Tibial nerve (tissue), 4 donors: ENCODE measurements at places on chromosomes 11 and 22. TPM values are rescaled to one million over a fixed set of nuclear protein-coding genes. Genes with fewer than 3 reads are reported as not detected.
A peak's percentile ranks its signal among the peaks of the same experiment; 100 is the strongest.

DNA sequence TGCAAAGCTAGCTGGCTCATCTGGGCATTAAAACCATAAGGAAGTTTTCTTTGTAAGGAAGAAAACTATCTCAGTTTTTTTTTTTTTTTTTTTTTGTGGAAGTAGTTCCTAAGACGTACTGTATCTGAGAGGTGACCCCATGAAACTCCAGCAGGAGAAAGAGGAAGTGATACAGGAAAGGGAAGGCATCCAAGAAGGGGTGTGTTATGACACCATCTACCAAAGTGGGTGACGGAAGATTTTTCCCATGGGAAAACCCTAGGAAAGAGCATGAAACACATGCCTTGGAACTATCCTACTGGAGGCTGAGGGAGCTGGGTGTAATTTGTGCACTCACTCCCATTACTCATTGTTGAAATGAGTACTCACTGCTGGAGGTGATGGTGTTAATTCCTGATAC is 63.8 kb upstream of the ARHGAP20 start:
- no peaks in the 10 kb centered on the region for H3K4me1 ChIP-seq
- DNase-seq, result no peak
- H3K27ac ChIP-seq, result no peak overlapping the region
- H3K4me3 ChIP-seq, result no peak overlapping the region
- no peaks in the 10 kb centered on the region for H3K36me3 ChIP-seq
- H3K27me3 ChIP-seq, result no peaks in the 10 kb centered on the region

GRCh38 chr11:47413908-47414684 is 5.7 kb downstream of the SLC39A13 start:
- H3K36me3 ChIP-seq, result peaks cover 5% of the 10 kb centered on the region
- DNase-seq, result no peak
- no peaks in the 10 kb centered on the region for H3K27me3 ChIP-seq
- no peak overlapping the region for H3K4me3 ChIP-seq

DNA sequence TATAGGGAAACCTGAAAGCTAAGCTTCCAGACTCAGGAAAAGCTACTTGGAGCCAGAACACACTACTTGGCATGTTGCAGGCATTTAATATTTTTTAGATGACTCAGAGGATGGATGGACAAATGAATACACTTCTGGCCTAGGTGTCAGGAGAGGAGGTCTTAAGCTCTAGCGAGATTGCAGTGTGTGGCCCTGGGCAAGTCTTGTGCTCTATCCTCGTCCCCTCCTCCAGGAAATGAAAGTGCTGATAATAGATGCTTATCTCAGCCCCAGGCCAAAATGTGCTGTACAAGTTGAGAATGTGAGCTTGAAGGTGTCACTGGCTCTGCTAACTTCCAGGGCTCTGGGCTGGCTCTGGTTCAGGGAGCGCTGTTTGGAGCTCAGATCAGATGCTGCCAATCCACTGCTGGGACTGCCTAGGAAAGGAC is 136.3 kb downstream of the PKNOX2 start:
- H3K4me3 ChIP-seq, result no peak overlapping the region
- no peak overlapping the region for H3K27ac ChIP-seq
- DNase-seq, result no peak
- no peaks in the 10 kb centered on the region for H3K27me3 ChIP-seq
- H3K36me3 ChIP-seq, result no peaks in the 10 kb centered on the region

DNA sequence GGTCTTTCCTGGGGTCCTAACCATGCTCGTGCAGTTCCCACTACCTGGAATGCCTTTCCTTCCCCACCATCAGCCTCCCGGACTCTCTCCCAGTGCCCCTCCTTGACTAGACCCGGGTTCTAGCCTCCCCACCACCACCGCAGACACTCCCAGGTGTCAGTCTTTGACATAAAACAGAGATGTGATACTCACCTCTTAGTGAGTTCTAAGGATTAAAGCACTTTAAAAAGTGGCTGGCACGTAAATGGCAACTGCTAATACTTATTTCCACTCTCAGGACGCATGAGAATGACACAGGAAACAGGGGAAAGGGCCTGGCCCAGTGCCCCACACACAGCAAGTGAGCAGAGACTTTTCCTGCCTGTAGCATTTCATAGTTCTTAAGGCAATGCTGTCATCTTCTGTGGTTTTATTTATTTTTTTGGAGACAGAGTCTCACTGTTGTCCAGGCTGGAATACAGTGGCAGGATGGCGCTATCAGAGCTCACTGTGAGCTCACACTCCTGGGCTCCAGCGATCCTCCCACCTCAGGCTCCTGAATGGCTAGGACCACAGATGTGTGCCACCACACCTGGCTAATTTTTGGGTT is 1.9 kb upstream of the SLC25A45 start:
- no peaks in the 10 kb centered on the region for H3K36me3 ChIP-seq
- H3K4me3 ChIP-seq, result no peak overlapping the region
- no peak for DNase-seq
- H3K27ac ChIP-seq, result peak overlapping the region; percentile 99
- H3K27me3 ChIP-seq, result no peaks in the 10 kb centered on the region
- H3K4me1 ChIP-seq, result peaks cover 84% of the 10 kb centered on the region

APOA4 gene
- not detected for total RNA-seq

CCDC89 gene
- total RNA-seq, result 4.1 TPM
